ENCODE measurements at places on chromosomes 12 and 14.

DNA sequence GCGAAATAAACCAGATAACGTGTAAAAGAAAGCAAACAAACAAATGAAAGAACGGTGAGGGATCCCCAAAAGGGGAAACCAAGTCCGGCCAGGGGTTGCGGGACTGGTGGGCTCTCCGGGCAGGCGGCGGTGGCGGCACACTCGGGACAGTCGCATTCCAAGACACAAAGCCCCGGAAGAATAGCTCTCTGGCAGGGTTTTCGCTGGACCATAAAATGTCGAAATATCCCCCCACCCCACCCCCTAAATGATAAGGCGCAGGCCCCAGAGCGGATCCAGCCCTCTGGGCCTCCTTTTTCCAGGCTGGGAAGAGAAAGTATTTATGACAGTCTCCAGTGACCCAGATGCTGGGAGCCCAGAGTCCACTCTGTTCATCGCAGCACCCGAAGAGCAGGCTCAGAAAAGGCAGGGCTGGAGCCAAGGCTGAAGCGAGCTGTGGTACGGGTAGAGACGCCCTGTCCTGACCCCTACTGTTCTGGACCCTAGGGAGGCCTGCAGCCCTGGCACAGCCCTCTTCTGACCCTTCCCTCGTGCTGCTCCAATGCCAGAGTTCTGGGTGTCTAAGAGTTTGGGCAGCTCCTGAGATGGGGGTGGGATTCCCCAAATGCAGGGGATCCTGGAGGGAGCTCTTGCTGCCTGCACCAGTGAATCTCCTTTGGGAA, 2.1 kb upstream of the HOXC8 start:
- DNase-seq = no peak

GRCh38 chr14:90795744-90796143, 20.5 kb downstream of the TTC7B start:
- DNase-seq = no peak

- no peak for DNase-seq
These were observed 908 bp downstream of the TDP1 start for GRCh38 chr14:89956661-89957009.

GRCh38 chr12:1932264-1932777, 13.9 kb upstream of the CACNA2D4 start:
- peak; percentile 22 for DNase-seq

- no peak for DNase-seq
These were observed 11.9 kb upstream of the TNFAIP2 start for GRCh38 chr14:103111232-103111868.

DNA sequence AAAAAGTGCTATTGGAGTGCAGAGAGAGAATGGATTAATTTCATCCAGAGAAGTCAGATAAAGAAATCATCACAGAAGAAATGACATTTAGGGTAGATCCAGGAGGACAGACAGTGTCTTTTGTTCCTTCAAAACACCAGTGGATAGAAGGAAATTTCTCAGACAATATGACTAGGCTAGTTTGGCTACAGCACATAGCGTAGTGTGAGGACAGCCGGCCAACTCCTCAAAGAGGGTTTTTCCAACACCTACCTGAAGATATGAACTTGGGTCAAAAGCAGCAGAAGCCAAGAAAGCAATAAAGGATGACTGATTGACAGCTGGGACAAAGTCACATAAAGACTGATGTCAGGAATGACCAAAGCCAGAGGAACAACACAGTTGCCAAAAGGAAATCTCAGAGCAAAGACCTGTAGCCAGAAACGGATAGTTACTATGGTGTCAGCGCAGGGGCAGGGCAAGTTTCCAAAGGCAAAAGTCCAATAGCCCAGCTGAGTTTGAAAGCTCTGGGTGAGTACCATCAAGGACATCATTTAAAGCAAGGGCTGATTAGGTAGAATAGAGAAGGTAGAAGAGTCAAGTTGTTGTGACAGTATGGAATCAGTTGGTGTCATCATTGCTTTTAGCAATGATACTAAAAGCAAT, 58.7 kb upstream of the PDE3A start:
- DNase-seq = no peak

DNA sequence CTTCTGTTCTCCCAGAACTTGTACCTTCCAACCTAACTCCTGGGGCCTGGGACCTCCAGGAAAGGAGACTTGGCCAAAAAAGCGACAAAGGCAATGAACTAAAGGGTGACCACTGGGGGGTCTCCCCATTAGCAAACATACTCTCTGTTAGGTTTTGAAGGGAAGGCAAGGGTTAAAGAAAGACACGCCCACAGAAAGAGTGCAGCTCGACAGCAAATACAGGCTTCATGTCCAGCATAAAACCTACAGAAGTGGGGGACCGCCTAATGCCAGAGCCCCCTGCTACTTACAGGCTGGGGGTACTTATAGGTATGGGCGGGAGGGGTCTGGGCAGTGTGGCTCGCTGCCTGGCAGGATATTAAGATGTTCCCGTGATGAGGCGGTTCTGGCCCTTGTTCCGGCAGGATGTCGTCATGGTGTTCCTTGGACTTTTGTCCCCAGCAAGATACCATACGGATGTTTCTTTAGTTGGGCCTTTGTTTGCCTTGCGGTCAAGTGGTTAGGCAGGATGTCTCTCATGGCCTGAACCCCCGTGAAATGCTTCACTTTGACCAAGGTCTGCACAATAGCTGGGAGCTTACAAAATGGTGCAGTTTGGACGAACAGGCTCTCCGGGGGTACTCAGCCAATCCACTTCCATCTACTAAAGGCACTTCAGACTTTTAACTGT, 53.4 kb downstream of the PRMT8 start:
- no peak for DNase-seq

- no peak for DNase-seq
These were observed 52.3 kb downstream of the IRAK3 start for GRCh38 chr12:66241061-66242043.

GRCh38 chr14:69460093-69460701, 24.3 kb upstream of the PLEKHD1 start:
- DNase-seq = peak; percentile 51

GRCh38 chr14:90758959-90759358, 57.3 kb downstream of the TTC7B start:
- DNase-seq = peak; percentile 53

DNA sequence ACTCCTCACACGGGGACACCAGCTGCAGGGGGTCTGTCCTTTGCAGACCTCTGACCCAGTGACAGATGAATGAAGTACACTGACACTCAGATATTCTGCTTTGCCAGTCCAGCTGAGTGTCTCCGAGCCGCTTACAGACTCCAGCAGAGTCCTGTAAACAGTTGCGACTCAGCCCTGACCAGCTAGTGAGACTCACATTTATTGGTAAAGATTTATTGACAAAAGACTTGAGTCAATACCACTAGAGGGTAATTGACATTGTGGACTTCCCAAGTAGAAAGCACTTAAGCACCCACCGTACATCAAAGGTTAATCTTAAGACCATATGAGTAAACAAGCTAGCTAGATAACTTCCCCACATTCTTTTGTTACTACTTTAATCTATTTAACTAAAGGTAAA, 9.8 kb upstream of the FKBP4 start:
- no peak for DNase-seq

GRCh38 chr14:91493169-91493568, 16.9 kb downstream of the PPP4R3A start:
- no peak for DNase-seq

GRCh38 chr14:45246691-45247090, 6.3 kb downstream of the MIS18BP1 start:
- DNase-seq = no peak

GRCh38 chr14:72583316-72584272, 310.3 kb downstream of the DPF3 start:
- DNase-seq = no peak

DNA sequence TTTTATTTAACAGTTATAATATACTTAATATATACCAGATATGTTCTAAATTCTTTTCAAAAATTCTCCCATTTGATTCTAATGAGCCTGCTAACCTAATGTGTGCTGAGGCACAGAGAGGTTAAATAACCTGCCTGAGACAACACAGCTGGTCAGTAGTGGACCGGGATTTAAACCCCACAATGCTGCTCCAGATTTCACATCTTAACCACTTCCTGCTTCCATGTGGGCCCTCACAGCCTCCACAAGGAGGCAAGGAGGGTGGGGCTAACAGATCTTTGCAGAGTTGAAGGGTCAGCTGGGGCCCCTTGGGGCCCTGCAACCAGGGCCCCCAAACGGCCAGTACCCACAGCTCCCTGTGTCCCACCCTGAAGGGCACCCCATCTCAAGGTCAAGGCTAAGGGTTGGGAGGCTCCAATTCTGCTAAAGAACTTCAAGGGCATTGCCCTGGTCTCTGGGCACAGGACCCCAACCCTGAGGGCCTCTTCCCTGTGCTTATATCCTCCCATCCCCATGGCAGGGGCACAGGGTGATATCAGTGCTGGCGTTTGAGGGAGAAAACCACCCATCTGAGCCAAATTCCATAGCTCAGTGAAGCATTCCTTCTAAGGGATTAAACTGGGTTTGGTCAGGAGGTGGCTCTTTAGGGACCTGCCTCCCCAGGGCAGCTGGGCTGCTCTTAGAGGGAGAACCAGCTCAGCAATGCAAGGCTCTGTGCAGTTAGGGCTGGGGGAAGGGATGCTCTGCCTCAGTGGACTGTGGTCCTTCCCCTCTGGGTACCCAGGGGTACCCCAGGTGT, 2.2 kb downstream of the KRT80 start:
- DNase-seq = no peak

DNA sequence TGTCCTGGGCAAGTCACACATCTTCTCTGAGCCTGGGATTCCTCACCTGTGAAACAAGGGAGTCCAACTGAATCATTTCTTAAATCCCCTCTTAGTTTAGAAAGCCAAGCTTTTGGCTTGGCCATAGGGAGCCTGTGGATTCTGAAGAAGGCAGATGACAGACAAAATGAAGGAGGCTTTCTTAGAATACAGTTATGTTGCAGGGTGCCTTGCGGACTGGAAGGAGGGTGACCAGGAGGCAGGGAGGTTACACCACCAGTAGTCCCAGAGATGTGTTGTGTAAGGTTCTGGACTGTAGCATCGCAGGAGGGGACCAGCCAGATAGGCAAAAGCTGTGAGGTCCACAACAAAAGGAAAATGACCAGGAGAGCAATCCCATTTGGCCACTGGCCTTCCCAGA, 8.2 kb upstream of the ACVR1B start:
- DNase-seq = no peak

GRCh38 chr14:61701946-61702345, 6.6 kb downstream of the HIF1A start:
- DNase-seq = peak; percentile 37

DNA sequence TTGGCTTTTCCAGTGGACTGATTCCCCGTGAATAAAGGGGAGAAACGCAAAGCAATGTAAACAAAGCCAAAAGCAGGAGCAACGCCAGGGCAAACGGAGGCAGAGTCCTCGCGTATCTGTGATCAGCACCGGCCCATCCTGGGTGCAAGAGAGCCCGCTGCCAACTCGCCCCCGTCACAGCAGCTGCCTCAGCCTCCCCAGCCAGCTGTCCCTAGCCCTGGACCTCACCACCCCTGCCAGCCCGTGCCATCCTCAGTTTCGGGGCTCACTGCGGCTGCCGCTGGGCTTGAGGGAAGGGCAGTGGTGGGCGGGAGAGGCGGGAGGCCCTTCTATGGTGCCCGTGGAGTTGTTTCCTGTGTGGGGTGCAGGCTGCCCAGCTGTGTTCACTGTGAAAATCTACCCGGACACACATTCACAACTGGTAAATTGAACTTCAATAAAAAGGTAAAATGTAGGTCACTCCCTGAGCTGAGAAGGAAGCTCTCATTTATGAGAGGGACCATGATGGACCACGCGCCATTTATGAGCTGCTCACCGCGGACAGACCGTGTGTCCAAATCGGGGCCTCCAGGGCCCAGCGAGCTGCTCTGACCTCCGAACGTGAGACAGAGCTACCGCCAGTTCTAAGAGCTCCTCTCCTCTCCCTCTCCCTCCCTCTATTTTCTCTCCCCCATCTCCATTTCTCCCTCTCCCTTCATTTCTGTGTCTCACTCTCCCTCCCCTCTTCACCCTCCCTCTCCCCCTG, 330.5 kb upstream of the SFSWAP start:
- no peak for DNase-seq

DNA sequence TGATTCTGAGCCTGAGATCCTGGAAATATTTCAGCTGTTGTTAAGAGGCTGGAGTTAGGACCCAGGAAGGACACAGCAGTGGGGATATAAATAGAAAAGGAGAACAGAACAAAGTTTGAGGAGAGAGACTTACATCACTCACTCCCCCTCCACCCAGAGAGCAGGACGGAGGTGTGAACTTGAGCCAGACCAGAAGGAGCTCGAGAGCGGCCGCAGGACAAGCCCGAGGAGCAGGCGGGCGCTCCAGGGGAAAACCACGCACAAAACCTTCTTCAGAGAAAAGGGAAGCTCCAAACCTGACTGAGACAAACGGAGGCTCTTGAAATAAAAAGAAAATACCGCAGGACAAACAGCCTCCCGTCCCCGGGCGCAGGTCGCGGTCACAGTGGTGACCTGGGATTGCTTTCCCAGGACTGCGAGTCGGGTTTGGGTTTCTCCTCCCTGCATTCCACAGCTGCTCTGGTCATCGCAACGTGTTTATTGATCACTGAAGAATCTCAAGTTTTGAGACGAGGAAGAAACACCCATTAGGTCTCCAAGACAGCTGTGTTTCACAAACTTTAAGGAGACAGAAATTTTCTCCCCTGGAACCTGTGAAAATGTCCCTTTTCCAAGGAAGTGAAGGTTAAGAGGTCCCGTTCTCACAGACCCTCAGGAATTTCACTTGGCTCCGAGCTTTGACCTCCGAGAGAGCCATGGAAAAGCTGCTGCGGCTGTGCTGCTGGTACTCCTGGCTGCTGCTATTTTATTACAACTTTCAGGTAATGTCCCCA, at the start of gene ADGRD1:
Gene ADGRD1, plus strand, starts transcription at position 137 of the 773 bp plus-strand sequence. Its CDS starts 559 bp downstream, at position 696.
- no peak for DNase-seq

DNA sequence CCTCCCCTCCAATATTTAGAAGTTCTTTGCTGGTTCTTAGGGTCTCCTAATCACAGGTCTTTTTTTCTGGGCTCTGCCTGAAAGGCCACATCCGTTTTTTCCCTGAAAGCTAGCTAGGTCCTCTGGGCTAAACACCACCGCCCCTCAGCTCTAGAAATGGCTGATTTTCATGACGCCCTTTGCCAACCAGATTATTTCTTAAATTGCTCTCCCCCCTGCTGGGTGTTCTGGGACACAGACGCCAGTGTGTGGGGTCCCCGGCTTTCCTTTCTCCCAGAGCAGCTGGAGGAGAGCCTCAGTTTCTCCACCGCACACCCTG, 45.3 kb upstream of the ATP23 start:
- no peak for DNase-seq

- no peak for DNase-seq
These were observed 108.6 kb downstream of the SAMD4A start for GRCh38 chr14:54675236-54676128.

GRCh38 chr14:84202486-84202885, 1327.5 kb upstream of the FLRT2 start:
- DNase-seq = no peak

- no peak for DNase-seq
These were observed 765.2 kb downstream of the NOVA1 start for GRCh38 chr14:25832585-25832984.

DNA sequence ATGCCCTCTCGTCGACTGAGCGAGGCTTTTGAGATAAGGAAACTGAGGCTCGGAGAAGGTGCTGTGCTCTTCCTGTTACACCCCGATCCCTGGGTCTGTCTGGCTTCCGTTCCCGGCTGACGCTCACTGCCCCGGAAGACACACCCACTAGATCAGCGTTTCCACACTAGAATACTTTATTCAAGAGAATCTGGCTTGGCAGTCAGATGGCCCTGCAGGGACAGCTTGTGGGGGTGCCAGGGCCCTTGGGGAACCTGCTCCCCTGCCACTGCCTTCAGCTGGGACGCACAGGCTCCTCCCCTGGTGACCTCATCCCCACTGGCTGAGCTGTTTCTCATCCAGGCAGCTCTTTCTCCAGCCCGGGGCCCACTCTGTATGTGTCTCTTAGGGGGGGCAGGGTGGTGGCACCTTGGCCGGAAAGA, 13.7 kb downstream of the PGF start:
- DNase-seq = peak; percentile 78
